ENCODE measurements at places on chromosomes 3 and 15.

GRCh38 chr3:127538569-127538968 is 52.0 kb downstream of the TPRA1 start:
- no peak for DNase-seq

DNA sequence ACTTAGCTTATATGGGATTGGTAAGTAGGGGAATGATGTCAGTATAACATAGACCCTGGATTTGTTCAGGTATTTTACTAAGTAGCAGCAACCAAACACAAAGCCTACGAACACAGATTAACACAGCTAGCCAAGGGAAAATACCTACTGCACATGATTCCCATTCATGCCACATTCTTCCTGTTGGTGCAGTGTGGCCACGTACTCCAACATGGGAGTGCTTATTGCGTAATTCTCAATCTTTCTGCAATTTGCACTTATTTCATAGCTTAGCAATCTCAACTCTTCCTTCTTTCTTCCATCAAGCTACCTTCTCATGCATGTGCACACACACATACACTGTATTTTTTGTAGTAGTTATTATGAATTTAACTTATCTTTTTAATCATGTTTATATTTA is 186.8 kb downstream of the IL5RA start:
- DNase-seq = no peak

- peak; percentile 66 for DNase-seq
Observed at GRCh38 chr15:38253351-38253781, 730 bp downstream of the SPRED1 start.

GRCh38 chr3:132622761-132623160 is 25.7 kb downstream of the ACKR4 start:
- no peak for DNase-seq

DNA sequence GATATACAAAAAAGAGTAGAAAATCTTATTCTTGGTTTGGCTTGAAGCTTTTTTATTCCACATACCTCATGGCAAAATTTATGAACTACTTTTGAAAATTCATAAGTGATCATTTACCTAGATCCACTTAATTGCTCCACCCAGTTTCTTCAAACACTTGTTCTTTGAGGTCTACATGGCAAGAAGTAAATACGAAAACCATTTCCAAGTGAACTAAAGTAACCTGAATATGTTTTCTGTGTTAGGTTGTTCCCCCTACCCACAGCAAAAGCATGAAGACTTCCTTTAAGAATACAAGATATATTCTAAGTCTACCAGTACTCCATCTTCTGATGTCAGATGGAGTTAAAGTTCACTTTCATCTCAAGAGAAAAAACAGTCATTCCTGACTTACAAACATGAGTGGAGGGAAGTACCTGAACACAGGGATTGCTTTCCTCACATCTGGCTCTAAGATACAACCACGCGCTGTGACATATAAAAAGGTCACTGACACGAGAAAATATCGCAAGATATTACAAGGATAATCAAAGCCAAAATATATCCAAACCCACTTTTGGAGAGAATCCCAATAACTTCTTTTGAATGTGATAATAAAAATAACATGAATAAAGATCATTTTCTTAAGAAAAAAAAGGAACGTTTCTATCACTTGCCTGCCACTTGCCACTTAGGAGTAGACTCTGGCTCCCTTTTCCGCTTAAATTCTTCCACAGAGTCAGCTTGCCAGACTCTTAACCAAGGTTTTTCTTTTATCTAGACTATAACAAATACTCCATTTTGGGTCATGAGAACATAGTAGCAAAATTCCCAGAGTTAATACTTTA is 424.5 kb downstream of the TIGIT start:
- DNase-seq = no peak

GRCh38 chr3:194631696-194632095 is 1.5 kb downstream of the TMEM44 start:
- no peak for DNase-seq

DNA sequence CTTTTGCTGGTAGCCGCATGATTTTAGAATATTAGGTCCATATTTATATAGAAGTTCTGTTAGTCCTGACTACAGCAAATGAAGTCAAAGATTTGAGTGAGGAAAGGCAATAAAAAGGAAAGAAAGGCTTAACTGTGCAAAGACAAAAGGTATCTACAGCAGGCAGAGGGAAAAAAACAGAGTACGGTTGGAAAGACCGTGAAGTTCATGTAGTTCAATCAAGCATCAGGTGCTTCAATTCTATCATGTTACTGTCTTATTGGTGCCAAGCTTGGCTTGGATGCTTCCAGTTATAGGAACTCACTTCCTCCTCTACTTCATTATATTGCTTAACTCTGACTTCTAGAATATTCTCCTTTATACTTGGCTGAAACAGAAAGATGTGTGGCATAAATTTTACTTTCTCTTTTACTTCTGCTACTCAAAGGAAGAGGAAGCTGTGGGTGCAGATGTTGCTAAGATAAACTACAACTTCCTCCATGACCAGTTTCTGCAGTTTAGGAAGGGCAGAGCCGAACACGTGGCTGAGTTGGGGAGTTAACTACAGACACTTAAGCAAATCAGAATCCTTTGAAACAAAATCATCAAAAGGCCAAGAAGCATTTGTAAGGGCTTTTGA is 72.6 kb upstream of the ZBED2 start:
- DNase-seq = peak; percentile 91

GRCh38 chr3:111662907-111663306 is 67.8 kb upstream of the ZBED2 start:
- DNase-seq = no peak

DNA sequence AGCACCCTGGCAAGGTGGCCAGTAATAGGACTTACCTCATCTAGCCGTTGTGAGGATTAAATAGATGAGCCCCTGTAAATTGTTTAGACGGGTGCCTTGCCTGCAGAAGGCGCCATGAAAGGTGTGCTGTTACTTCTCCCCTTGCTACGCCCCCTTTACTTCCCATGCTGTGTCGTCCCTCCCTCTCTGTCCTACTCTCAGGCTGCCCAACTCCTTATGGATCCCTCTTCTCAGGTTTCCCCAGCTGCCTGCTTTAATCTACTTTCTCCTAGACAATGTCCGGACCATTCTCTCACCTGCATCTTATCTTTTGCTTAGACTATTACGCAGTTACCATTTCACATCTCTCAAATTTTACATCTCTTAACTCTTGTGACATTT is 1.7 kb upstream of the FBXW12 start:
- DNase-seq = no peak

GRCh38 chr15:52133510-52134220 is 21.1 kb upstream of the BCL2L10 start:
- no peak for DNase-seq

DNA sequence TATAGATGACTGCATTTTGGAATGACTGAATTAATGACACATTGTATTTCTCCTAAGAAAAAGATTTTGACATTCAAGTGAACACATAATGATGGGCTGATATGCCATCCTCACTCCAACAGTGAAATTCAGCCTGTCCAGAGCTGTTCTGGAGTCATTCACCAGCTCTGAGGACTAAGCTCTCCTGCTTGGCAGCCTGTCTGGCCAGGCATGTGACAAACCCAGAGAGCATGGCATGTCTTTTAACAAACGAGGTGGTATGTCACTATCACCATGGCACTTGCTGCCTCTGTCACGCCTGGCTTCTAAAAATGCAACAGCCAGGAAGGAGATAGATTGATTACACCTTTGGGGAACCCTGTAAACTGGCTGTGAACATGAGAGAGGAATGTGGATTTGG is 1.4 kb downstream of the ACTC1 start:
- no peak for DNase-seq

DNA sequence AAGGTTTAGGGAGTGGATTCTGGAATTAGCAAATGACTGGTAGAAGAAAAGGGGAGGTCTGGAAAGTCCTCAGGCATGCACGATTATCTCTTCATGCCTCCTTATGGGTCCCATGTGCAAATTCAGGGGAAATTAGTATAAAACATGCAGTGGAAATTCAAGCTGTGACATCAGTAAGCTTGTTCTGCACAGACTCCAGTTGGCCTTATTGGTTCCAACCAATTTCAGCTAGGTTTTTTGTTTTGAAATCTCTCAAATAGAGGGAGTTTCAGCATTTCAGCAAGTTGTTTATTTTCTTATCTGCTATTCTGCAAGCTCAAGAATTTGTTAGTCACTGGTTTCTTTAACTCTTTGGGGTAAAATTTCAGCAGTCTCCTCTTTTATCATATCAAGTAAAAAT is 774 bp upstream of the TMCO5A start:
- DNase-seq = no peak

DNA sequence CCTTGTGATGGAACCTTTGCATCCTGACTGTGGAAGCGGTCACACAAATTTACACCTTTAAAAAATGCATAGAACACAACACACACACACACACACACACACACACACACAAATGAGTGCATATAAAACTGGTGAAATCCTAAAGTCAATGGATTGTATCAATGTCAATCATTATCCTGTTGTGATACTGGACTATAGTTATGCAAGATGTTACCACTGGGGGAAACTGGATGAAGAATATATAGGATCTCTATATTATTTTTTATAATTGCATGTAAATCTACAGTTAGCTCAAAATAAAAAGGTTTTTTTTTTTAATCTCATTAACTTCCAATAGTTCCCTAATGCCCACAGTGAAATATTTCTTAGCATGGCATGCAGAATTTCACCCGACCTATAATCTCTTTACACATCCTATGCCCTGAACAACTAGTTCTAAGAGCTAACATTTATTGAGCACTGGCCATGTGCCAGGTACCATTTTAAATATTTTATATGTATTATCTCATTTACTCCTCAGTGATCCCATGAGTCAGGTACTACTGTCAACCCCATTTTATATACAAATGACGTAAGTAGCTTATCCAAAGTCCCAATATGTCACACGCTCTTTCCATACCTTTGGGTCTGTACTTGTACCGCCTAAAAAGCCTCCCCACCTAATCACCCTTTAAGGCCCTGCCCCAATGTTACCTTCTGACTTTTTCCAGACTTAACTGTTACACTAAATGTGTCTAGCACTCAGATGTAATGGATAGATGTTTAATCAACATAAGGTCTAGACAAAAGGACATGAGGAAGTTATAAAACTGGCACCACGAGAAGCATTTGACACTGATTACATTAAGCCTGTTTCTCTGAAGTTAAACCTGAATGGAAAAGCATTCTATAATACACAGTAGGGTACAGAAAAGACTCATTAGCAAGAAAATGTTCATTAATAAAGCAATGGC is 5.5 kb downstream of the ABCC5 start:
- DNase-seq = no peak

DNA sequence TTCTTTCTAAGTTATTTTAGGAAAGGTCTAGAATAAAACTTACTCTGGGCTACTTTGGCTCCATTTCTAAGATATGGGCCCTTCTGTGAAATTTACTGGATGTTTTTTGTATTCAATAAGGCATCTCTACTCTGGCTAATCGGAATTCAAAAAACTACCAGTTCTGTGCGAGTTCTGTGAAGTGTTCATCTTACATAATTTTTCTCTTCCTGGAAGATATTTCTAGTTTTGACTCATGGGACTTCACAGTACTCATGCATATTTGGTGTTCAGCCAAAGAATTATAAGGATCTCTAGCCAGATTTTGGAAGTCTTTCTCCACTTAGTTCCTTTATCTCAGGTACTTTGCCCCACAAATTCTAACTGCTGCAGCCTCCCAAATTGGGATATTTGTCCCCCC is 46.4 kb upstream of the MBNL1 start:
- DNase-seq = no peak

GRCh38 chr3:147514366-147515160 is 105.4 kb downstream of the ZIC1 start:
- DNase-seq = no peak

GRCh38 chr3:121064121-121064520 is 156.1 kb downstream of the STXBP5L start:
- no peak for DNase-seq

DNA sequence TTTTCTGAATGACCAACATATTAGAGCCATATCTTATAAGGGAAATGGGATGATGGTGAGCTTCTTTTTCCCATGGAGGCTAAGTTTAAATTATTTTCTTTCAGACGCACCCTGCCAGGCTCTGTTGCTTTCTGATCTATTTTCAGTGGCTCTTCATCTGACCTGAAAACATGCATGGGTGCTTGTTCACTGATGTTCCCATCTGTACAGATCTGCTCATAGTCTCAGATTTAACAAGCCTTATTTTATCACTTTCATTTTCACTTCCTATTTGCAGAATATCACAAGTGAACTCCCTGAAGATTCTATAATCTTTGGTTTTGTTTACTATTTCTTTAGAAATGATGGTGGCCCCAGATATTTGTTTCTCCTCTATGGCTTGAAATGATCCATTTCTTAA is 31.1 kb upstream of the SUCLG2 start:
- DNase-seq = no peak

GRCh38 chr3:19539518-19540392 is 391.4 kb downstream of the KCNH8 start:
- peak; percentile 50 for DNase-seq

- no peak for DNase-seq
Observed at GRCh38 chr3:183931881-183932280, 47.2 kb upstream of the PARL start.

DNA sequence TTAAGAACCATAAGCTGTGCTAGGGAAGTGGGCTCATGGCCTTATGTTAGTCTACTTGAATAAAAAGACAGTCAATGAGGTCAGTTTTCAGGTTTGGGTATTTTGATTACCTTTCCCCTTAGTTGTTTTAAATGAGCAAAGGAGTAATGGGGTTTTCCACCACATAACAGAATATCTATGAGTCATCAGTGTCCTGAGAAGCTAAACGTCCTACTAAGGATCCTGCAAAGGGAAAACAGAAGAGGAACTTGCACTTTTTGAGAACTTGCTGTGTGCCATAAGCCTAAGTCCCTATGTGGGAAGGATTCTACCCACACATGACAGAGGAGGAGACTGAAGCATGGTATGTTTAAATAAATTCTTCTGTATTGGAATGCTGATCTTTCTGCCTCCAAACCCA is 292.8 kb upstream of the TMC3 start:
- no peak for DNase-seq

GRCh38 chr3:25573386-25574171 is 91.1 kb downstream of the TOP2B start:
- no peak for DNase-seq

- peak; percentile 21 for DNase-seq
Observed at GRCh38 chr3:18012436-18012835, 270.0 kb upstream of the TBC1D5 start.

DNA sequence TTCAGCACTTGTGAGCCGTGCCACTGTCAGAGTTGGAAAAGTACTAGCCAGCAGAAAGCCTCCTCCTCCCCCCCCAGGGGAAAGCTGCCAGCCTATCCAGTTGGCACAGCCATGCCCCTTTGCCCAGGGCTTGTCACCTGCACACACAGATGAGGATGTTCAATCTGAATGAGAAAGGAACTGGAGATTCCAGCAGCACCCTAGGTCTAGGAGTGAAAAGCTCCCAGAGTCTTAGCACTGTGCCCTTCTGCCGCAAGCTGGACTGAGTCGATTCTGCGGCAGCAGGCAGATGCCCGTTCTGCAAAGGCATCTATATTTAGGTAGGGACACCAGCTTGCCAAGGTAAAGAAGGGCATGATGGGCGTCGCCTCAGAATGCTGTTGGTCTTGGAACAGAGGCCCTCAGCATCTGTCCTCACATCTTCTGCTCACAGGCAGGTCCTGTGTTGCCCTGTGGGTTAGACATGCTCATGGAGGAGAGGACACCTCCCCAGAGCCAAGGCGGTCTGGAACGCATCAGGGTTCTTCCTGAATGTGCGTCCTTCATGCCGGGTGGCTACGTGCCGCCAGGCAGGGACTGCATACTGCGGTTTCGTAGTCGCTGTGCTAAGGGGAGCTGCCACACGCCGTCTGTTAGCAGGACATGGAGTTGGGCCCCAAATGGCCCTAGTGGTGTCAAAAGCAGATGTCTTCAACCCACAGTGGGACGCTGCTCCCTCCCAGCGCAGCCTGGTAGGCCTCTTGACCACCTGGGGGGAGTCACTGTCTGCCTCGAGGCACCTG is 109.5 kb downstream of the VGLL4 start:
- DNase-seq = no peak

- DNase-seq = no peak
Observed at GRCh38 chr15:72591361-72591760, 63.1 kb upstream of the GOLGA6B start.
